Activated CD4-positive, alpha-beta T cell treated with anti-CD3 and anti-CD28 coated beads, Interleukin-2, amount 10 ng/mL, durations not matched to agents 24 days and 14 days (primary cell): ENCODE measurements at places on chromosomes 5 and 9. TPM values are rescaled to one million over a fixed set of nuclear protein-coding genes. Genes with fewer than 3 reads are reported as not detected.

DNA sequence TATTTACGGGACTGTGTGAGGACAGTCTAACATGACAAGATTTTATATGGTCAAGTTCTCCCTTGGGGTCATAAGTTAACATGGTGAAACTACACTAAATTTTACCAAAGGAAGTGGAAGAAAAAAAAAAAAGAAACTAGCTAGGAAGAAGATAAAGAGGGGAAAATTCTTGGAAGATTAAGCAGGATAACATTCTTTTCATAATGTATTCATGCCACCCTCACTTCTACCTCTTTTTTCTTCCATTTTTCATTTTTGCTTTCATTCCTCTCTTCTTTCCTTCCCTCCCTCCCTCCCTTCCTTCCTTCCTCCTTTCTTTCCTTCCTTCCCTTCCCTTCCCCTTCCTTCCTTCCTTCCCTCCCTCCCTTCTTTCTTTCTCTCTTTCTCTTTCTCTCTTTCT lies 254.6 kb downstream of the RFX3 start:
- peaks cover 11% of the 10 kb centered on the region for H3K36me3 ChIP-seq
- no peak for DNase-seq
- no peaks in the 10 kb centered on the region for H3K27me3 ChIP-seq
- no peak overlapping the region for H3K27ac ChIP-seq
- H3K4me3 ChIP-seq: no peak overlapping the region

DNA sequence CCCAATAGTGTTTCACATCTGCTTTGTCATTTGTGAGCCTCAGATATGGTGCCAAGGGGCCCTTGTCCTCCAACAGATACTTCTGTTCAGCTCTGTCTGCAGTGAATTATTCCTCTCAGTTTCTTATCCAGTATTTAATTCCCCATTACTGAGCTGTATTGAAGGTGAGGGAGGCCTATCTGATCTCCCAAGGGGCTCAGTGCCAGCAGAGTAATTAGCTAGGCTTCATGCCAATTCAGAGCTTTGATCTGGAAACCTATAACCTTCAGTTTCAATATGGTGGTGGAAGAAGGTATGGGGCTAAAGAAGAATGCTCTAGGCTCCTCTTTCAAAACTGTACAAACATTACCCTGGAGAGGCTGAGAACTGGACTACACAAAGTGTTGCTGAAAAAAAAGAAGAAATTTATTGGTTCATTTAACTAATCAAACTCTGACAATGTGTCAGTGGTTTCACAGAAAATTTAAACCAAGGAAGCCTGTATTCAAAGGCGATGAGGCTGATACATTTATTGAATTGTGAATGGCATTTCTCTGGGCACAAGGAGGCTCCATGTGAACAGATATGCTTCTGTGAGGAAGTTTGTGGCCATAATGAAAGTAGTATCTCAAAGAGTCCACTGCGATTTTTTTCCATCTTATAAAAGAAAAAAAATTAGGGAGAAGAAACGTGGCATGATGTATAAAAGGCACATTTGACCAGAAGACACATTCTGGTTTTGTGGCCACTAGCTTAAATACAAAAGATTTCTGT lies 397.8 kb downstream of the TLE4 start:
- H3K4me1 ChIP-seq: no peaks in the 10 kb centered on the region
- no peak overlapping the region for H3K27ac ChIP-seq
- no peaks in the 10 kb centered on the region for H3K36me3 ChIP-seq
- DNase-seq: no peak
- no peaks in the 10 kb centered on the region for H3K27me3 ChIP-seq

DNA sequence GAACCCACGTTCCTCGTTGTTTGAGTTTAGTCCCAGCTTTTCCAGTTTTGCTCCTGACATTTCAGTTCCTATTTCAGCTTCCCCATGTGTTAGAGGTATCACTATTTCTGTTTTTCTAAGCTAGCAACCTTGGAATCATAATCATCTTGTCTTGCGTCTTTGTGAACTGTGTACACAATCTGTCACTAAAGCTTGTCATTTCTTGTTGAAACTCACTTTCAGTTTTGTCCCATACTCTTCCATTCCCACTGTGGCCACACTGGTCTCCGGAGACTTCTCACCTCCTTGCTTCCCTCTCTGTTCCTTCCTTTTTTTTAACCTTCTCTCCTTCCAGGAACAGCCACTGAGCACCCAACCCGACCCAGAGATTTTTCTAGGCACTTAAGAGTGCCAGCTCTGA lies 36.9 kb downstream of the TGFBR1 start:
- H3K4me3 ChIP-seq: no peak overlapping the region
- peaks cover 71% of the 10 kb centered on the region for H3K36me3 ChIP-seq
- DNase-seq: no peak
- peaks cover 34% of the 10 kb centered on the region for H3K4me1 ChIP-seq

DNA sequence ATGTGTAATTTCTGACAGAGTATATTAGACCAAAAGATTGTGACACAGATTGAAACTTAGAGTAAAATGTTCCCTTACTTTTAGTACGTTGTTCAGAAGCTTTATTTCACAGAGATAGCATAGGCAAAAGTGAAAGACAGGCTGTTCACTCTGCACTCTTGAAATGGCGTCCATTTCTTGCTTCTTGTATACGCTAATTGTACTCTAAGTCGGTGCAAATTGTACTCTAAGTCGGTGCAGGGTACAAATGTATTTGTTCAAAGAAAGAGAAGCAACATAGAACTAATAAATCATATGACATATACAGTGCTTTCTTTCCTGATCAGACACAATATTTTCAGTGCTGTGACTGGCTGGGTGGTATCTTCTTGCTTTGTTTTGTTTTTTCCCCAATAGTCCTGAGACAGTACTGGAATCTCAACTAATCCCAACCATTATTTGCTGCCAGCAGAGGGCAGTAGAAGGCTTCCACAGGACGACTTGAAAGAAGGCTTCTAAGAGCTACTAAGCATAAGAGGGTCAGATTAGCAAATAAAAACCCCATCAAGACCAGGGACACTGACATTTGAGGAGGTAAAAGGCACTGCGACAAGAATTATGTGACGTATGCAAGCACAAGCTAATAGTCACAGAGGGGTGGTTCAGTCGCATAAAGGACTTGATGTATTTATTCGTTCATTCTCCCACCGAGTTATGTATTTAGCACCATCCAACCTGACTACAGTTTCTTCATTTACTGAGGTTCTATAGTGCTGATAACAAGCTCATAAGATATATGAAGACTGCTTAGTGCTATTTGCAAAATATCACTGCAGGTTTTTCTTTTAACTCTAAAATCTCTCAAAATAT lies 831.8 kb downstream of the TAF11L14 start:
- H3K27ac ChIP-seq: no peak overlapping the region
- DNase-seq: peak; percentile 82
- no peaks in the 10 kb centered on the region for H3K27me3 ChIP-seq
- no peaks in the 10 kb centered on the region for H3K36me3 ChIP-seq

GRCh38 chr5:145056800-145057199 lies 778.3 kb downstream of the PRELID2 start:
- DNase-seq: no peak
- no peaks in the 10 kb centered on the region for H3K27me3 ChIP-seq
- no peak overlapping the region for H3K4me3 ChIP-seq
- H3K4me1 ChIP-seq: no peaks in the 10 kb centered on the region
- no peaks in the 10 kb centered on the region for H3K36me3 ChIP-seq

The LRRC19 gene
- total RNA-seq: not detected in 2 replicates

The PCDHA9 gene
- not detected in 2 replicates for total RNA-seq

DNA sequence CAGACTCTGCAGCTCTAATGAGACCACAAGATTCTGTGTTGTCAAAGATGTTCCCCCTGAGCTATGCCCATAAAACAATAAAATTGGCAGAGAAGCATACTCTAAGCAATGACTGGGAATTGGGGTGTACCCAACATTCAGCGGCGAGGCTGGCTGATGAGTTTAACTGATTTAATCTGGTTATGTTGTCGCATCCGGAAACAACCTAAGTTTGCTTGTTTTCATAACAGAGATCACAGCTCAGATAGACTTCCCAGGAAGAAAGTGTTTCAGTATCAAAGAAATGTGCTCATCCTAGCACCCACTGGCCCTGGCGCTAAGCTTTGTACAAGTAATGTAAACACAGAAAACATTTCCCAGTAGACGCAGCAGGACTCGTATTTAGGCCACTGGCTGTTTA lies 7.4 kb downstream of the SEMA5A start:
- no peak overlapping the region for H3K4me3 ChIP-seq
- no peaks in the 10 kb centered on the region for H3K36me3 ChIP-seq
- H3K4me1 ChIP-seq: no peaks in the 10 kb centered on the region
- no peak overlapping the region for H3K27ac ChIP-seq

- peaks cover 26% of the 10 kb centered on the region for H3K27me3 ChIP-seq
- H3K4me3 ChIP-seq: peak within 1 kb of the TSS; percentile 89
- peak within 1 kb of the TSS; percentile 25 for H3K27ac ChIP-seq
- peak; percentile 91 for DNase-seq
These were observed at the start of gene UNC13B for GRCh38 chr9:35161713-35162604. TSS of gene UNC13B (plus strand) at chr9:35162009. CDS start at chr9:35162284, 275 bp downstream.

DNA sequence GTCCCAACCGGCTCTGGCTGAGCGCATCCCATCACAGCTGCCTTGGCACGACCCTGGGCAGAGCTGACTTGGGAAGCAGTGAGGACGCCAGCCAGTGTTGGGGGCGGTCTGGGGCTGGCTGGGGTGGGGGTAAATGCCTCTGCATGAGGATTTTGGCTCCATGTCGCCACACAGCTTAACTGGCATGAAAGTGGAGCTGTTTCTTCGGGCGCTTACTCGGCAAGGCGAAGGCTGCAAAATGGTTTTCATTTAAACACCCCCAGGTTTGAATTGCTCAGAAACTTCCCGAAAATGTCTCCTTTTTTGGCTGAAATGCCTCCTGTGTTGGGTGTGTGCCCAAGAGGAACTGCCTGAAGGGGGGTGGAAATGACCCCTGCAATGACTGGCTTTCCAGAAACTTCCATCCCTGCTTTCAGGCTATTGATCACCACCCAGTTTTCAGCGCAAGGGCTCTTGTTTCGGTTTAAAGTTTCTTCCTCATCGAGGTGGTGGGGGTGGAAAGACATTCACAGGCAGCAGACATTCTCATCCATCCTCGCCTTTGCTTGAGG lies 38.3 kb downstream of the PTGES start:
- peaks cover 17% of the 10 kb centered on the region for H3K4me1 ChIP-seq
- H3K27ac ChIP-seq: no peak overlapping the region
- peaks cover 9% of the 10 kb centered on the region for H3K27me3 ChIP-seq
- no peaks in the 10 kb centered on the region for H3K36me3 ChIP-seq
- DNase-seq: no peak

- no peaks in the 10 kb centered on the region for H3K36me3 ChIP-seq
- DNase-seq: no peak
- H3K4me3 ChIP-seq: no peak overlapping the region
These were observed 34.3 kb upstream of the DAB2 start for GRCh38 chr5:39459071-39459470.

- no peak for DNase-seq
- peaks cover 7% of the 10 kb centered on the region for H3K36me3 ChIP-seq
- peaks cover 28% of the 10 kb centered on the region for H3K4me1 ChIP-seq
These were observed 101.1 kb downstream of the RGS3 start for GRCh38 chr9:113564498-113565237.

The GALNT12 gene
- 2.8 and 3.6 TPM in 2 replicates for total RNA-seq

The SH3TC2 gene
- total RNA-seq: not detected in 2 replicates

The MEGF10 gene
- not detected in 2 replicates for total RNA-seq

DNA sequence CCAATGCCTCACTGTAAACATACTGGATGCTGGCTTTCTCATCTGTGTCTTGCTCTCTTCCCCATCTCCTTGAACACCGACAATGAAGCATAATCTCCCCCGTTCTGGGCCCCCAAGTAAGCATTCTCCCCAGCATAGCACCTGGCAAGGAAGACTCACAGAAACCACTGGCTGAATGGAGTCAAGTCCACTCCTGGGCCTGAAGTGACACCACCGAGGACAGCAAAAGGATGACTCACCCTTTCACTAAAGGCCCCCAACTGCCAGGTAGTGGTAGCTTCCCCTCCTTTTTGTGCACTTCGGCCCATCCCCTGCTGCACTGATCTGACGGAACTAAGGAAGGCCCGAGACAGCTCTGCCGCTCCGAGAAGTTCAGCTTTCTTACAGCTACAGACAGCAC lies 9.4 kb downstream of the VDAC1 start:
- peak overlapping the region; percentile 11 for H3K27ac ChIP-seq
- no peak overlapping the region for H3K4me3 ChIP-seq
- H3K4me1 ChIP-seq: peaks cover 39% of the 10 kb centered on the region
- H3K36me3 ChIP-seq: peaks cover 36% of the 10 kb centered on the region

DNA sequence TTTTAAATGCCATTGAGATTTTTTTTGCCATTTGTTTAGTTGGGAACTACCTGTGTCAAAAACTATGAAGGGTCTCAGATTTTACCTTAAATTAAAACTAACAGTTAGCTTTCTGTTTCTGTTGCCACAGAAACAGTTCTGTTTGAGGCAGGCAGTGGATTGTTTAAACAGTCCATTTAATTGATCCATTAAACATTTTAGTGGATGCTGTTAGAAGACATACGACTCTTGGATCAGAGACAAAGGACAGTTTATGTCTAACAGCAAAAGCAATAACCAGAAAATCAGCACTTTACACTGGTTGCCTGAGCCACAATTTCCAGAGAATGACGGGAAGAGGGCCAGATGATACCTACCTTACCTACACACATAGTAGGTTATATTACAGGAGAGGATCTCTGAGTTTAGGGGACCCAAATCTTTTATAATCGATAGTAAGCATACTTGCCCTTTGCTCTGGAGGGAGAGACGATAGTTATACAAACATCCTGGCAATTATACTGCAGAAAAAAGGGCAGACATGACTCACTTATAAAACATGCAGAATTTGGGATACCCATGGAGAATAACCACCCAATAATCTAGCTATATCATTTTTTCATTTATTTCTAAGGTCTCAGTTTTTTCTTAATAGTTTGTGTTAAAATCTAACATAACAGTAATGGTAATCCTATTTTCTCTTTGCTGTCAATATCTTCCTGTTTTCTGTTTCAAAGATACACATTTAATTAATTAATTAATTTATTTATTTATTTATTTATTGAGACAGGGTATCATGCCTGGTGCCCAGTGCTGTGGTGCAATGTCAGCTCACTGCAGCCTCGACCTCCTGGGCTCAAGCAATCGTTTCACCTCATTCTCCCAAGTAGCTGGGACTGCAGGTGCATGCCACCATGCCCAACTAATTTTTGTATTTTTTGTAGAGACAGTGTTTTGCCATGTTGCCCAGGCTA lies 136.7 kb upstream of the TNFAIP8 start:
- H3K27me3 ChIP-seq: no peaks in the 10 kb centered on the region
- no peak for DNase-seq
- no peak overlapping the region for H3K4me3 ChIP-seq

GRCh38 chr5:174303437-174304045 lies 258.0 kb downstream of the NSG2 start:
- DNase-seq: no peak
- no peaks in the 10 kb centered on the region for H3K4me1 ChIP-seq
- H3K4me3 ChIP-seq: no peak overlapping the region
- H3K27ac ChIP-seq: no peak overlapping the region
- peaks cover 2% of the 10 kb centered on the region for H3K27me3 ChIP-seq
